ENCODE measurements at places on chromosomes 2 and 18. TPM values are rescaled to one million over a fixed set of nuclear protein-coding genes. Genes with fewer than 3 reads are reported as not detected.

DNA sequence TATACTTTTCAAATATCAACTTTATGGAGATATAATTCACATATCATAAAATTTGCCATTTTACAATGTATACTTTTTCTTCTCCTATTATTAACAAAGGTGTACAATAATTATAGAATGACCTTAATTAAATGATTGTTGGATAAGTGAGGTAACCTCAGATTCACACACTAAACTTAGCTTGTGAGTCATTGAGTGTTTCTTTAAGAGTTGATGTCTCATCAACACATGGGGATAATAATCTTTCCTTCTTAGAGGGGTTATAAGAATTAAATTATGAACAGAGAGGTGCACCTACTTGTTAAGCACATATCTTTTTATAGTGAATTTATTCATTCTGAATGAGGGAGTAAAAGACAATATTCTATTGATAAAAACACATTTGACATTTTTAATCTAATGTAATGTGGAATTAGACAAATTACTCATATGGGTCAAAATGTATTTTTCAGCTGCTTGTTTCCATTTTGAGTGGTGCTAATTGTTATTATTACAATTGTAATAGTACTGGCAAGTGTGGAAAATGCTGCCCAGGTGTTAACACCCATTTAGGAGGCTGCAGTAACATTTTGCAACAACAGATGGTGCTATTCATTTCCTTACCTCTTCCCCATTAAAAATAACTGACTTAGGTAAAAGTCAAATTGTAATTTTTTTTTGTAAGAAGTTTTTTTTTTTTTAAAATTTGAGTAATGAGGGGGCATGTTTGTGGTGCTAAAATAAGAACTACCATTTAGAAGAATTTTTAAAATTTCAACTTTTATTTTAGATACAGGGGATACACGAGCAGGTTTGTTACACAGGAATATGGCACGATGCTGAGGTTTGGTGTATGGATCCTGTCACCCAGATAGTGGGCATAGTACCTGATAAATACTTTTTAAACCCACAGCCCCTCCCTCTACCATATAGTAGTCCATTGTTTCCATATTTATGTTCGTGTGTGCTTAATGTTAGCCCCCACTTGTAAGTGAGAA is 32.1 kb upstream of the DYNAP start:
- no peak for DNase-seq

DNA sequence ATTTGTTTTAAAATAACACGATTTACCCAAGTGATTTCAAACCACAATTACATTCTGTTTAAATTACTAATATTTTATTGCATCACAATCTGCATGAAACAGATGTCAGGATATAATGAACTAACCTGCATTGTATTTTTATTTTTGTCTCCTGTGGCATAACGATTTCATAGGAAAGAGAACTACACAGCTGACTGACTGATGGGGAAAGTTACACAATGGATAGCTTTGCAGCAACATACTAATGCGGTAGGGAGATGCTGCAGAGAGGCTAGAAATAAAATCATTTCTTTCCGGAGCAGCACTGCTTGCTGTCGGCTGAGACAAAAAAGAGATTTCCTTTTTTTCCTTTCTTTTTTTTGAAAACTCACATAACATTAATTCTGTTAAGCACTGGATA is 36.9 kb downstream of the SCN1A start:
- DNase-seq: no peak

DNA sequence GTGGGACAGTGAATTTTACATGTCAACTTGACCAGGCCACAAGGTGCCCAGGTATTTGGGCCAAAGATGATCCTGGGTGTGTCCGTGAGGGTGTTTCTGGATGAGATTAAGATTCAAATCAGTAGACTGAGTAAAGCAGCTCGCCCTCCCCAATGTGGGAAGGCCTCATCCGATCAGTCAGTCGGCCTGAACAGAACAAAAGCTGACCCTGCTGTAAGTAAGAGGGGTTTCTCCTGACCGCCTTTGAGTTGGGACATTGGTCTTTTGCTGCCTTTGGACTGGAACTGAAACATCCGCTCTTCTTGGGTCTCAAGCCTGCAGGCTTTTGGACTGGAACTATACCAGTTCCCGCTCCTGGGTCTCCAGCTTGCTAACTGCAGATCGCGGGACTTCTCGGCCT is 233.3 kb downstream of the KLHL29 start:
- DNase-seq: no peak

- DNase-seq: no peak
Observed at GRCh38 chr2:121203591-121204249, 81.3 kb downstream of the TFCP2L1 start.

DNA sequence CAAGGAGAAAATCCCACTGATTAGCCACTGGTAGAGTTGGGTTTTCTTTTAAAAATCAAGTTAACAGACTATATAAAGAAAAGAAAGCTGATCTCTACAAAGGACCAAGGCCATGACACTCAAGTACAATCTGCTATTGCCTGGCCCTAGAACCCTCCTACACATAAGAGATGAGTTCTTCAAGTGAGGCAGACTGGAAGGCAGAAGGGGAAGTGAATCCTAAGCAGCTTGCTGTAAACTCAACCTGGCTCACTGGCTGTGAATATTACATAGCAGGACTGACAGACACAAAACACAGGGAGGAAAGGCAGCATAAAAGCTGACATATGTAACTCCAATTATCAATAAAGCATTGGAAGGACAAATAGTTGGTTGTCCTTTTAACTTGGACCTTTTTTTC is 65.4 kb downstream of the TRIP12 start:
- DNase-seq: no peak

- peak; percentile 68 for DNase-seq
Observed at GRCh38 chr2:191866675-191867506, 20.0 kb upstream of the CAVIN2 start.

DNA sequence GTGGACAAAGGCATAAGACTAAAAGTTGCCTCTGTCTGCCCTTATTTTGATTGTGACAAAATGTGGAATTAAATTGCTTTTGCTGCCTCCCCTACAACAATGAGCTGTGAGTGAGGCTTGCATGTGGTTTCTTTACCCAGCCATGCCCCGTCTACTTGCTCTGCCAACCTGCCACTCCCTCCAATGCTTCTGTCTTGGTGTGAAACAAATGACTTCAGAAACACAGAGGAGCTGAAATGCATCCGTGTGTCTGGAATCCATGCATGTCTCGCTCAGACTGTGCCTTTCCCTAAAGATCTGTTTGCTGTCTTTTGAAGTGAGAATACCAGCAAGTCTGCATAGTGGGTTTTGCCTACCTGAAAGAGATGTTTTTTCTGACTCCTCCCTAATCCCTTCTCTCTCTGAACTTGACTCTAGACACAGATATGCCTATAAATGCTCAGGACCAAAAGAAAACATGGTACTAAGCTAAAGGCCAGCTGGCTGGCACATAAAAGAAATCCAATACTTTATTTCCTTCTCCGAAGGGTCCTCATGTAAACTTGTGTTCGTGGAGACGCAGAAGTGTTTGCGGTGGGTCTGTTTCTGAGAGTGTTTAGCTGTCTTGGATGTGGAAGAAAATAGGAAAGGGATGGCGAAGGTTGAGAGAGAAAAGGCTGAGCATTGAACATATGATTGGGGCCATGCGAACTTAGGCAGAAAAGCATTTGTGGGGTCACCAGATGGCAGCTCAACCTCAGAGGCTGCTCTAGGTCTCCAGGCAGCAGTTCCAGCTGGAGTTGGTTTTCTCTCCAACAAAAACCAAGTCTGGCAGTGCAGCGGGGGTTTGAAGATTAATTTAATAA is 120.5 kb downstream of the CCBE1 start:
- no peak for DNase-seq

DNA sequence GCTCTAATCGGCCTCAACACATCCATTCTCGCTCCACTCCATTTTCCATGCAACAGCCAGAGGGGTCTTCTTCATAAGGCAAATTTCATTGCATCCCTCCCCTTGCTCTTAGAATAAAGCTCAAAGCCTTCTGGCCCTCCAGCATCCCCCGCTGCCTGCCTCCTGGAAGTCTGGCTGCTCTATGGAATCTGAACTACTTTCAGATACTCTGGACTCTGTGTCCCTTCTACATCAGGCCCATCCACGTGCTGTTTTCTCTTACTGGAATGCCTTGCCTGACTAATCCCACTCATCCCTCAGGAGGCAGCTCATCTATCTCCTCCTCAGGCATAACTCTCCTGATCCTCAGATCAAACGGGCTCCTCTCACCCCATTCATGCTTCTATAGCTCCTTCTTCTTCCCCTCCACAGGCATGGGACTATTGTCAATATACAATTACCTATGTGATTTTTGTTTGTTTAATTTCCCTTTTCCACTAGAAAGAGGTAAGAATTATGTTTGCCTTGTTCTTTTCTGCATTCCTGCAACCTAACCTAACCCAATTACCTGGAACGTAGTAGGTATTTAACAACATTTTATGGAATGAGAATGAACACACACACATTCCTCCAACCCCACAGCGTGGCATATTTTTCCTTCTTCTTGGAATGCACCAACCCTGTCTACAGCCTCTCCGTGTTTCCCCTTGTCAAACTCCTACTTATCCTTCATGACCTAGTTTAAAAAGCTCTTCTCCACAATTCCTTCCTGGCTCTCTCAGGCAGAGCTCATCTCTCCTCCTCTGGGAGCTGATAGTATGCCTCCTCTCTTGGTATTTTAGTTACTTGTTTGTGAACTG is 49.5 kb downstream of the LBH start:
- no peak for DNase-seq

DNA sequence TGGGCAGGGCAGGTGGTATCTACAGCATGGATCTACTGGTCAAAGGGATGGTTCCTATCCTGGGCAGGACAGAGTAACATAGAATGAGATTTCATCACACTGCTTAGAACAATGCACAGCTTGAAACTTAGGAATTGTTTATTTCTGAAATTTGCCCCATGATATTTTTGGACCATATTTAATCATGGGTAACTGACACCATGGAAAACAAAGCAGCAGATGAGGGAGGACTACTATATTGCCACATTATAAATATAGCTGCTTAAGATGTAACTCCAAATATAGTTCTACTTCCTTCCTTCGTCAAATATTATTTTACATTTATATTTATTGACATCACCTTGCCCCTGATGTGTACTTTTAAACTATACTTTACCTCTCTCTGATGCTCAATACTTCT is 254.7 kb downstream of the PTPRM start:
- no peak for DNase-seq

- no peak for DNase-seq
Observed at GRCh38 chr2:196988639-196989038, 62.1 kb upstream of the PGAP1 start.

RGPD3 gene
- total RNA-seq: 0.06 TPM

Data from Daoy (cell line).